ENCODE measurements at places on chromosomes 2 and 18.

- DNase-seq: no peak
Measured at GRCh38 chr2:112924360-112924759, 13.4 kb downstream of the IL37 start.

DNA sequence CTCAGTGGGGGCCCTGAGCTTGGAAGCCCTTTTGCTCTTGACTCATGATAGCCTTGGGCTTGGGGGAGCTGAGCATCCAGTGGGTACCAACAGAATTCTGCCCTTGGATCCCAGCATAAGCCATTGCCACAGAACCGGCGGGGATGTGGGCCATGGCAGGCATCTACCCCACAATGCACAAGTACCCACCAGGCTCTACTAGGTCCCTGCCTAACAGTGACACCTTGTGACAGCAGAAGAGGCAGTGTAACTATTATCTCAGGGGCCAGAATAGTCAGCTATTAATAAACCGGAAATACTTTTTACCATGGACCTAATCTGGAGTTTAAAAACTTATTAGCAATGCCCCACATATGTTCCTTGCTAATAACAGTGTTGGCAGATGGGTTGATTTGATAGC is 397.2 kb downstream of the TMEM182 start:
- DNase-seq: no peak

GRCh38 chr2:82224301-82224940 is 1919.9 kb upstream of the LRRTM1 start:
- no peak for DNase-seq

GRCh38 chr2:98637401-98638147 is 29.2 kb downstream of the UNC50 start:
- no peak for DNase-seq

GRCh38 chr2:28493636-28494035 is 2.2 kb upstream of the PLB1 start:
- no peak for DNase-seq

DNA sequence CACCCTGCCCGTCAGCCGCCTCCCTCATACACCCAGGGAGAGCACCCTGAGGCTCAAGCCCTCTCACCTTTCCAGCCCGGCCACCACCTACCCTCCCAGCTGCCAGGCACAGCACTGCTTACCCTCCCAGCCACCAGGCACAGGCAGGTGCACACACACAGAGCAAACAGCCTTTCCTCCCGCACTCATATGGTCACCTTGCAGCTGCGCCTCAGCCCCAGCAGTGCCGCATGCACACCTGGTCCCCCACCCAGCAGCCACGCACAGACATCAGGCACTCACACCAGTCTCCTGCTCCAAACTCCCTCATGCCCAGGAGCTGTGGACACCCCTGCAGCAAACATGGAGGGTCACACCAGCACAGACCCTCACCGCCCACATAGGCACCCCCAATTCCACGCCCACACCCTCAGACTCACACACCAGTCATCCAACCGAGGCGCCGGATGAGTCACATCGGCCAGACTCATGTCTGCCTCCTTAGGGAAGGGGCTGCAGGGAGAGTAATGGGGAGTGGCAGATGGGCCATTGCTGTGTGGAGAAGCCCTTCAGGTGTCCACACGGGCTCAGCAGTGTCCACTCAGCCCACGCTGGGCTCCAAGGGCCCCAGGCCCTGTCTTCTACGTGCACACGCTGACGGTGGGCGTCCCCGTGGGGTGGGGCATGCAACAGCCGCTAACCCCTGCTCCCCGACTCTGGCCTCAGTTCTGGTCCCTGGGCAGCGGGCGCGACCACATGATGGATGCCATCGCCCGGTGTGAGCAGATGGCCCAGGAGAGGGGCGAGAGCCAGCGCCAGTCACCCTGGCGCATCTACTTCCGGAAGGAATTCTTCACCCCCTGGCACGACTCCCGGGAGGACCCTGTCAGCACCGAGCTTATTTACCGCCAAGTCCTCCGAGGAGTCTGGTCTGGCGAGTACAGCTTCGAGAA is 22.3 kb upstream of the GPR17 start:
- no peak for DNase-seq

- DNase-seq: no peak
Measured at GRCh38 chr2:230131366-230131765, 62.6 kb upstream of the SLC16A14 start.

- DNase-seq: no peak
Measured at GRCh38 chr2:237213315-237214022, 127.8 kb downstream of the COPS8 start.
